ENCODE measurements at places on chromosomes 4 and X.
A peak's percentile ranks its signal among the peaks of the same experiment; 100 is the strongest.

DNA sequence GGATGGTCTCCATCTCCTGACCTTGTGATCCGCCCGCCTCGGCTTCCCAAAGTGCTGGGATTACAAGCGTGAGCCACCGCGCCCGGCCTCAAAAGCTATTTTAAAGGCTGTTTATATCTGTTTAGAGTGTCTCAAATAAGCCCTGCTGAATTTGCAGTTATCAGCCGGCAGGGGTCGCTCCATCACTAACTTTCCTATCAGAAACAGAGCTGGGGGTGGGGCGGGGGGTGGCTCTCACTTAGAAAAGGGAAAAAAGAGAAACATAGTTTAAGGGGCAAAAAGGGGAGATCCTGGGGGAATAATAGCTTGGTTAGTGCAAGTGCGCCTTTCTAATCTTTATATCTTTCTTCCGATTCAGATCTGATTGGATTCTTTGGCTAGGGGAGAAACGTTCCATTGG, 450.7 kb downstream of the UBE2NL start:
- no peak for DNase-seq

- no peak for DNase-seq
Measured at GRCh38 chr4:112031712-112032328, 113.4 kb upstream of the FAM241A start.

- peak; percentile 12 for DNase-seq
Measured at GRCh38 chrX:118536687-118537461, 41.3 kb downstream of the DOCK11 start.

DNA sequence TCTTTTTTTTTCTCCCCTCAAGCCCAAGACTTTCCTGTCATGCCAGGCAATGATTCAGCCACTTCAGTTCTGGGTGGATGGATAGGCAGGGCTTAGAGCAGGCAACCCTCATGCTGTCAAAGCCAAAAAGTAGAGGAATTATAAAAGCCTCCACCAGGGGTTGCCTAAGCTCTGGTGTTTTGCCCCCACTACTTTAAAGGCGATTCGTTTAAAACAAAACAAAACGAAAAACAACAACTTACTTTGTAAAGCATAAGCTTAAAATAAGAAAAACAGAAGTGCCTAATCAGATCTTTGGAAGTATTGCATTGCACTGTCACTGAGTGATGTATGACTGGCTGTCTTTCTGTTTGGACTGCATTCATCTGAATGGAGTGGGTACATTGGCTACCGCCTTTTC, 5.3 kb upstream of the IDS start:
- no peak for DNase-seq

GRCh38 chr4:11480683-11481082, 52.0 kb upstream of the HS3ST1 start:
- no peak for DNase-seq

- no peak for DNase-seq
Measured at GRCh38 chr4:101081695-101082369, 265.5 kb downstream of the PPP3CA start.

DNA sequence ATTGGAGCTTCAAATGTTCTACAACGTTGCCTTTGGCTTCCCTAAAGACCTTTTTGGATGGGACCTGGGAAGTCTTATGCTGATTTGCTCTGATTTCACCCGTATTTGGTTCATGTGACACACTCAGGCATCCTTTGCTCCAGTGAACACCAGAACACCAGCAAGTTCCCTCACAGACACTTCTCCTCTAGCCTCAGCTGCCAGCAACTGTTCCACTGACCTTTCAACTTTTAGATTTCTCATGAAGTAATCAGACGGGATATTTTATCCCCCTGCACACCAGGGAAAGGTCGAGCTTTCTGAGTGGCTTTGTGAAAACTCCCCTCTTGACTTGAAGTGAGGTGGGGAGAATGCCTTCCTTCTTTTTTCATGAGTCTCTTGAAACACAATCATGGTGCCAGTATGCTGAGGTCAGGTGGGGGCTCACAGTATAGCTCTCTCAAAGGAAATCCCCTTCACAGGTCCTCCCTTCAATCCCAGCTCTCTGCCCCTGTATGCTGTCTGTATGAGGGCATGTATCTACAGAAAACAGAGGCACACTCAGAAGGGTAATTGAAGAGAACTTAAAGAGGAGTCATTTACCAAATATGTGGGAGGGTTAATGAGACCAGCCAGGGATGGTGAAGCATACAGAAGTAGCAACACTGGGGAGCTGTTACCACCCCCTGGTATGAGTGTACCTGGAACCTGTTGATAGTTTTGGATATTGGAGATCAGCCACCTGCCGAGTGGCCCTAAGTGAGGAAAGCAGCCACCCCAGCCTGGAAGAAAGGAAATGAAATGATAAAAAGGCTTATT, 62.7 kb downstream of the FGFBP1 start:
- DNase-seq: no peak

All from activated T-helper 1 cell treated with anti-CD3 and anti-CD28 coated beads, Interleukin-2, amount 50 U/mL, for 16 hours (primary cell).